ENCODE measurements at places on chromosomes 4 and X.

DNA sequence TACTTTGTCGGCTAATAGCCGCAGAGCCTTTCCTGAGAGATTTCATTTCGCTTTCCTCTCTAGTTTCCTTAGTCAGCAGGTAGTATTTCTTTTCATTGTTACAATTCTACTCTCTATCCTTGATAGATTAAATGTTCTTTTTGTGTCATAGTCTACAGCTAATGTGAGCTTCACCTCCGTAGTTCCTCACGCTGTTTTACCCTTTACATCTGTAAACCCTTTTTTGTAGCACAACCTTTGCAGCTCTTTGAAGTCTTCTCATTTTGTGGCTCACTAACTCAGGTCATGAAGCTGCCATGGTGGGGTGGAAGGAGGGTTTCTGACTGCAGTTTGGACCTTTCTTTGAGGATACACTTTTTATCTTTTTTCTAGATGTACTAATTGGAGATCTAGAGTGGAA is 1008.8 kb upstream of the PABPC4L start:
- DNase-seq, result no peak

DNA sequence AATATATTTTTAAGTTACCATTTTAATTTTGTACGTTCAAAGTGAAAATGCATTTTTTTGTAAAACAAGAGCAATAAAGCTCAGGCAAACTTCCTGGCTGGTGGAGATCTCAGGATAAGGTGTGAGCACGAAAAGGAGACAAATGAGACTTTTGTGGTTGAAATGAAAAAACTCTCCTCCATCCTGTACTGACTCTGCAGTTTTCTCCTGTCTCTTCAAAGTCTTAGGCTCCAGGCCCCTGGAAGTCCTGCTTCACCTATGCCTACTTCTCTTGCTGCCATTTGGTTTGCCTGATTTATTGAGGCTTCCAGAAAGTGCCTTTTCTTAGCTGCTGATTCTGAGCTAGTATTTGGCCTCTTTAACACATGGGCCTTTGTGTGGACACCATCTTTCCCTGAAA is 77.7 kb downstream of the MAML3 start:
- DNase-seq, result no peak

GRCh38 chrX:141468940-141469339 is 115.6 kb downstream of the SPANXA1 start:
- no peak for DNase-seq

- no peak for DNase-seq
Measured at GRCh38 chr4:46900082-46900481, 9.0 kb downstream of the COX7B2 start.

- no peak for DNase-seq
Measured at GRCh38 chr4:26372076-26372475, 51.3 kb downstream of the RBPJ start.

DNA sequence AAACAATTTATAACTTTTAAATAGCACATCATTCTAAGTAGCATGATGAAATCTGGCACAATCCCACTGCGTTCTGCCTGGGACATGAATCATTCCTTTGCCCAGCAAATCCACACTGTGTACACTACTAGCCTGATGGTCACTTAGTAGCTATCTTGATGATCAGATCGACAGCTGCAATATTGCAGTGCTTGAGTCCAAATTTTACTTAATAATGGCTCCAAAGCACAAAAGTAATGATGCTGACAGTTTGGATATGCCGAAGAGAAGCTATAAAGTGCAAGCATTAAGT is 86.6 kb upstream of the NPNT start:
- no peak for DNase-seq

Data from stimulated activated CD8-positive, alpha-beta memory T cell treated with anti-CD3 and anti-CD28 coated beads, Interleukin-7, amount 100 ng/mL, for 1 hour (primary cell).